Naive thymus-derived CD4-positive, alpha-beta T cell (primary cell): ENCODE measurements at places on chromosomes 11 and 22. TPM values are rescaled to one million over a fixed set of nuclear protein-coding genes. Genes with fewer than 3 reads are reported as not detected.
A peak's percentile ranks its signal among the peaks of the same experiment; 100 is the strongest.

Gene EFCAB6
- 0.11 TPM for polyA plus RNA-seq

Gene RAB39A
- 0.10 TPM for polyA plus RNA-seq

- DNase-seq: no peak
- H3K4me1 ChIP-seq: no peaks in the 10 kb centered on the region
- no peak overlapping the region for H3K27ac ChIP-seq
Observed at GRCh38 chr11:97610000-97610399, 1220.2 kb downstream of the JRKL start.

DNA sequence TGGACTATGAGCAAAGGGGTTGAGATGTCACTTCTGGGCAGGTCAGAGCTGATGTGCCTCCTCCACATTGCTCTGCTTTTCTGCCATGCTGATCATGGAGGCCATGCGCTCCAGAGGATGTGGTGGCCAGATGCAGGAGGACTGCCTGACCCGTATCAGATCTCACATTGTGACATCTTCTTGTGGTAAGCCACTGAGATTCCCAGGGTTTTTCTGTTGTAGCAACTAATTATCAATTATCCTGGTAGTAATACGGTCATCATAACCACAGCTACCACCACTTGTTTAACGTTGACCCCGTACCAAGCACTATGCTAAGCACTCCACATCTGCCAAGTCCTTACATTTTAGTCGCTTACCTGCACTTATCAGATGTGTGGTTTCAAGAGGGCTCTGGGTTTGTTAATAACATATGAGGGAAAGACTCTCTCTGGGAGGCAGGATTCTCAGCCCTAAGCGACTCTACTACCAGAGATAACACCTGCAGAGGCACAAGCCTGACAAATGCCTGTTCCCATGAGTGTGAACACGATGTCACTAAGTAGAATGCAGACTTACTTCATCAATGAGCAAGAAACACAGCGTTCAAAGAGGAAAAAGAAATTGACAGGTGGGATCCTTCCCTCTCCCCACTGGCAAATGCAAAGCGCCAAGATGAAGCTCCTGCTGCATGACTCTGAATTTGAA lies 63.6 kb upstream of the TIMP3 start:
- no peak for DNase-seq
- H3K4me3 ChIP-seq: no peak overlapping the region
- H3K4me1 ChIP-seq: no peaks in the 10 kb centered on the region
- no peaks in the 10 kb centered on the region for H3K27me3 ChIP-seq

DNA sequence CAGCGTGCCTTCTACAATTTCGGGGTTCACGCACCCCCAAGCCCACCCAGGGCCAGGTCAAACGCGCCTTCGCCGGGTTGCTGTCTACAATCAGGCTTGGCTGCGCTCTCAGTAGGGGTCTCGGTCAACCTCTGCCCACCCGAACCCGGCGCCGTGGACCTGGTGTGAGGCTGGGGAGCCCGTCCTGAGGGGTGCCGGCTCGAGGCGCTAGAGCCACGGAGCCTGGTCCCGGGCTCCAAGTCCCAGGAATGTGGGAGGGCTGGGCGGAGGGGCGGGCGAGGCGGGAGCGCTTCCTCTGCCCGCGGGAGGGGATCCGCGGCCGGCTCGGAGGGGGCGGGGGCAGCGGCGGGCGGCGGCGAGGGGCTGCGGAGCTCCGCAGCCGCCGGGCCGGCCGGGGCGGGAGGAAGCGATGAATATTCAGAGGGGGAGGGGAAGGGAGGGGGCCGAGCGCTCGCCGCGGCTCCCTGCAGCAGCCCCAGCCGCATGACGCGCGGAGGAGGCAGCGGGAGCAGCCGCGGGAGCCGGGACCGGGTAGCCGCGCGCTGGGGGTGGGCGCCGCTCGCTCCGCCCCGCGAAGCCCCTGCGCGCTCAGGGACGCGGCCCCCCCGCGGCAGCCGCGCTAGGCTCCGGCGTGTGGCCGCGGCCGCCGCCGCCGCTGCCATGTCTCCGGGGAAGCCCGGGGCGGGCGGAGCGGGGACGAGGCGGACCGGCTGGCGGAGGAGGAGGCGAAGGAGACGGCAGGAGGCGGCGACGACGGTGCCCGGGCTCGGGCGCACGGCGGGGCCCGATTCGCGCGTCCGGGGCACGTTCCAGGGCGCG lies at the start of gene PTPRJ:
Gene PTPRJ, plus strand, starts transcription at position 472 of the 819 bp plus-strand sequence. CDS start 354 bp downstream, outside the sequence.
- H3K27ac ChIP-seq: peak within 1 kb of the TSS; percentile 79
- peak within 1 kb of the TSS; percentile 67 for H3K4me3 ChIP-seq
- no peaks in the 10 kb centered on the region for H3K27me3 ChIP-seq
- peak; percentile 68 for DNase-seq
- H3K36me3 ChIP-seq: no peaks in the 10 kb centered on the region

- no peaks in the 10 kb centered on the region for H3K27me3 ChIP-seq
- H3K4me1 ChIP-seq: no peaks in the 10 kb centered on the region
- no peak for DNase-seq
- no peak overlapping the region for H3K27ac ChIP-seq
- no peak overlapping the region for H3K4me3 ChIP-seq
- no peaks in the 10 kb centered on the region for H3K36me3 ChIP-seq
Observed at GRCh38 chr11:79648766-79649520, 208.1 kb upstream of the TENM4 start.
